ENCODE measurements at places on chromosomes 5 and 9. TPM values are rescaled to one million over a fixed set of nuclear protein-coding genes. Genes with fewer than 3 reads are reported as not detected.

CSF1R gene
- not detected for total RNA-seq

WNK2 gene
- total RNA-seq = 87.2 TPM

AFAP1L1 gene
- 4.7 TPM for total RNA-seq

DNA sequence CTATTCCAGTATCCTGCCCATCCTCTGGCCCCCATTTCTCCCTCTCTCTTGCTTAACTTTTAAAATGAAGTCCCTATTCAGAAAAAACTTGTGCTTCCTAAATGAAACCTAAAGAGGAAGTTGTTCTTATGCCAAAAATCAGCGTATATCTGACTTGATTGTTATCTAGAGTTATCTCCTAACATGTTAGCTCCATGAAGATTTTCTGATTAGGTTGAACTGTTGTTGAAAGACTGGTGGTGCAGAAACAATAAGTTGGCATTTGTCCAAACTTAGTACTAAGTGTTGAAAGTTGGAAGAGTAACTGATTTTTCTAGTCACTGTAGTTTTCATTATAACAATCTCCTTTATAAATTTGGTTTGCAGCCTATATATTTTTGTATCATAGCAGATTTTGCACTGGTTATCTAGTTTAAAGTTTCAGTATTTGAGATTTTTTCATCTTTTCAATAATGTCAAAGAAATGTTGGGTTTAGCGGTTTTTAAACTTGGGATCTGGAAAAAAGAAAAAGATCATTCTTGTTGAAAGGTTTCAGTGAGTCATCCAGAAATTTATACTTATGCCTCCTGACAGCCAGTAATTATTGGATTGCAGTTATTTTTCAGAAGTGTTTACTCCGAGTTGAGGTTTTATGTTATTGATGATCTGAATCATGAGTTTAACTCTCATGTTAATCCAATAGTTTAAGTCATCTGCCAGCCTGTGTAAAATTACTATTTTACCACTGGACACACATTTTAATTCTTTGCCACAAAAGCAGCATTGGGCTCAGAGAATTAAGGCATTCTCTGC is 60.6 kb downstream of the PAM start:
- DNase-seq = no peak

- DNase-seq = no peak
Observed at GRCh38 chr5:123299136-123299535, 124.1 kb downstream of the CEP120 start.

All from H1 (cell line).